ENCODE measurements at places on chromosomes 3 and 15.

DNA sequence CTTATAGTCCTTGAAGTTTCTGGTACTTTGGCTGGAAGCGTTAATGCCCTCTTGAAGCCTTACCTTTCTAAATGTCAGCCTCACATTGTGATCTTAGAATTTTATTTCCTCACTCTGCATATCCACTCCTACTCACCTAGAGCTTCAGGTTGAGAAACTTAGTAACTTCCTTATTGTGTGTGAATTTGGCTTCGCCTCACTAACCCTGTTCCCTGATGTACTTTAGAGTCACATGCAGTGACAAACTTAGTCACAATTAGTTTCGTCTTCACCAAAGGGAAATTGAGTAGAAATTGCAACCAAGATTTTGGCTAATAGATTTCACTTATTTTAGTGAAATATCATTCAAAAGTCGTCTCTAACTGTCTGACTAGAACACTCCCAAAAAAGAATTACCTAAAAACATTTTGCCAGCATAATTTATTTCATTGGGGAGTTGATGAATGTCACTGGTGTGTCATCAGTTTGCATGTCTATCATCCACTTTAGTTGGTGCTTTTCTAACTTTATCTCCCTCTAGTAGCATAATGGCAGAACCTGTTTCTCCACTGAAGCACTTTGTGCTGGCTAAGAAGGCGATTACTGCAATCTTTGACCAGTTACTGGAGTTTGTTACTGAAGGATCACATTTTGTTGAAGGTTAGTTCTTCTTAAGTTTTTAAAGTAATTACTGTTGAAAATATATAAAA, 960 bp downstream of the MFN1 start:
- DNase-seq: no peak

DNA sequence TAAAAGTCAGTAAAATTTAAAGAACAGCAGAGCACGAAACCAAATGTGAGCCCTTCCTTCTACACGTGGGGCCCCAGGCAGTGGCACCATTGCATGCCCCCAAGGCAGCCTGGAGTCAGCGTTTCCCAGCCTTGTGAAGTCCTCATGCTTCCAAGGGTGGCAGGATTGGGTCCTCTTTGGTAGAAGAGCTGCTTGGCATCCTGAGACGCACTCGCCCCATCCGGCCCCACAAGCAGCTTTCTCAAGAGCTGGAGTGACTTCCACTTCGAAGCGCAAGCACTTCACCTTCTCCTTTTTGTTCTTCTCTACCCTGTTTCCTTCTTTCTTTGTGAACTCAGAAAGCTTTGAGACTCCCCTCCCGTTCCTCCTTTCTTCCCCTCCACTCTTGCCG, 34.7 kb downstream of the ZNF710 start:
- no peak for DNase-seq

DNA sequence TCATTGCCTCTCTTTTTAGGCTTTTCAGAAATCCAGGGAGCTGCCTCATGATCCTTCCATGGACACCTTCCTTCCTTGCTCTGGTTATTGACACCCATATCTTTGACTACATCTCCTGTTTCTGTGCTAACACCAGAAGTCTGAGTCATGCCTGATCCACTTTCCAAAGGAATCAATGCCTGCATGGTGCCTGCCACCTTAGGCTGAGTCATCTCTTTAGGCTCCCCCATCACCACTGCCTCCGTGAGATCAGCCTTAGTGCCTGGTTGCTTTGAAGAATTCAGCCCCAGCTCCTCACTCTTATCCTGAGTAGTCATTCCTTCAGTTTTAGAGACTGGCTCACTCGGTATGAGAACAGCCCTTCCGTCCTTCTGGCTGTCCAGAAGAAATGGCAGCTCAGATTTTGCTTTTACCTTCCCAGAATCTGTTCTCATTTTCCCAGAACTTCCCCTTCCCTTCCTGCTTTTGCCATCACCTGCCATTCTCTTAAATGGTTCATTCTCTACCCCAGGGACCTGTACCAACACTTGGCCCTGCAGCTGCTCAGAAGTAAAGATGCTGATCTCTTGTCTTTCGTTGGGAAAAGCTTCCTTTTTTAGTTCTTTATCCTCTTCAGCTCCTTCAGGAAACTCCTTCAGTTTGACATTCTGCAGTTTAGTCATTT, 105.3 kb downstream of the MAP4 start:
- no peak for DNase-seq

- DNase-seq: no peak
Measured at GRCh38 chr3:73602170-73602569, 22.6 kb downstream of the PDZRN3 start.

- DNase-seq: no peak
Measured at GRCh38 chr15:75942464-75942863, 38.8 kb downstream of the FBXO22 start.
